ENCODE measurements at places on chromosomes 3 and 15. TPM values are rescaled to one million over a fixed set of nuclear protein-coding genes. Genes with fewer than 3 reads are reported as not detected.

DNA sequence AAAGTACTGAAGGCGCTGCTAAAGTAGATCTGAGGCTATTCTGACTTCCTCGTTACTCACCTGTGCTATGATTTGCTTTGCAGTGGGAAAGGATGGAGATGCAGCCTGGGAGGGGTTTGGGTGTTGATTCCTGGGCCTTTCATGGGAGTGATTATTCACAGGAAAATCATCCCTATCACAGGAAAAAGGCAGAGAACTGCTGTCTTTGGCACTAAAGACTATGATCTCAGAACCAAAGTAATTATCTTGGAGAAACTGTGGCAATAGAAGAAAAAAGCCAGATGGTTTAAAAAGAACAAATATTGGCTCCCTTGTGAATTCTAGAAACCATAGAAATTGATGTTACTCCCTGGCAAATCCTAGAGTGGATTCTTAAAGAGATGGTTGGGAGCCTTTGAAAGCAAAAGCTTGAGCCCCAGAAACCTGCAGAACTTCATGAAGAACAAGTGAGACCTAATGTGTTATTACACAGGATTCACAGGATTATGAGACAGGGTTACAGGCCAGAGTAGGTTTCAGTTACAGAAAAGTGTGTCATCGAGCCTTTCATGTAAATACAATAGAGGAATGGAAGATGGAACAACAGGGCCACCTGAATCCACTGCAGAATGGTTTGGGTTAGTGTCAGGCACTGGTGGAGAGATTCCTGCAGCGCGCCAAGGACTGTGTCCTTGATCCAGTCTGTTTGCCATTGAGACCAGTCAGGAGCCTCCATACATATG lies 85.7 kb downstream of the OXNAD1 start:
- no peak for DNase-seq

GRCh38 chr3:98722389-98722788 lies 40.8 kb upstream of the ST3GAL6 start:
- DNase-seq: no peak

- DNase-seq: no peak
These were observed 125.1 kb downstream of the ABI3BP start for GRCh38 chr3:100868096-100868495.

GRCh38 chr3:45545476-45545875 lies 49.1 kb upstream of the LIMD1 start:
- no peak for DNase-seq

- no peak for DNase-seq
These were observed 149.5 kb downstream of the GREM1 start for GRCh38 chr15:32867313-32867626.

- no peak for DNase-seq
These were observed 356.7 kb upstream of the UMPS start for GRCh38 chr3:124373524-124373923.

DNA sequence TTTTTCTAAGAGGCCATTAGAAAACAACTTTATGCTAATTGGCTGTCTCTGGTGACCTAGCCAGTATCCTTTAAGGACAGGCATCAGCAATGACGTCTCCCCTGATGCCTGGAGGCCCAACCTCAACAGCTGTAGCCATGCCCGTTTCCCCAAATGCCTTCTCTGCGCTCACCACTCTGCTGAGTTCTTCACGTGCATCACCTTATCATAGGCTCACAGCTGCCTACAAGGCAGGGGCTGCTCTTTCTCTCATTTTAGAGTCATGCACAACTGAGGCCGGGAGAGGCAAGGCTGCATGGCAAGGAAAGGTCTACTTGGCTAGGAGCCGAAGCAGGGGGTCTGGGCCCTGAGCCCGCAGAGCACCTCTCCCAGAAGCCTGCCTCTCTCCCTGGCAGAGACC lies 43.9 kb upstream of the SEC13 start:
- no peak for DNase-seq

- no peak for DNase-seq
These were observed 279.3 kb upstream of the RASGRP1 start for GRCh38 chr15:38843736-38844590.

- peak; percentile 99 for DNase-seq
These were observed at the start of gene RAP2B for GRCh38 chr3:153161714-153162512. TSS of gene RAP2B (plus strand) at chr3:153162226. CDS start at chr3:153162694, 468 bp downstream.

GRCh38 chr15:34362047-34362773 lies 4.8 kb downstream of the LPCAT4 start:
- DNase-seq: no peak

GRCh38 chr3:98705694-98706093 lies 57.4 kb upstream of the ST3GAL6 start:
- no peak for DNase-seq

GRCh38 chr3:59660852-59661625 lies 611.2 kb upstream of the CFAP20DC start:
- no peak for DNase-seq

- DNase-seq: no peak
These were observed 38.2 kb downstream of the TRANK1 start for GRCh38 chr3:36906504-36907149.

DNA sequence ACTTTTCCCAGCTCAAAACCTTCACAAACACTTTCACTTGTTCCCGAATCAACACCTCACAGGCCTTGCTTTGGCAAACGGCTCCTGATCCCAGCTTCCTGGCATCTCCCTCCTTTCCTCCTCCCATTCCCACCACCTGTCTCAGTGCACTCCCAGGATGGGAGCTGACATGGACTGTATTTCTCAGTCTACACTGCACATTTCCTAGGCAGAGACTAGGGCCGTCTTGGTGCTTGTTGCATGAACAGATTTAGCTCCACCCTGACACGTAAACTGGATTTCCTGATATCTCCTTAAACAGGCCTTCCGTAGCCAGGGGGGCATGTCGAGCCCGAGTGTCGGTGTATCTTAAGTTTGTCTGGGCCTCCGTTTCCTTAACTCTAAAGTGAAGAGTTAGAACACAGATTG lies 790 bp upstream of the WHAMM start:
- no peak for DNase-seq

- no peak for DNase-seq
These were observed 344.3 kb downstream of the EDEM1 start for GRCh38 chr3:5531741-5532290.

DNA sequence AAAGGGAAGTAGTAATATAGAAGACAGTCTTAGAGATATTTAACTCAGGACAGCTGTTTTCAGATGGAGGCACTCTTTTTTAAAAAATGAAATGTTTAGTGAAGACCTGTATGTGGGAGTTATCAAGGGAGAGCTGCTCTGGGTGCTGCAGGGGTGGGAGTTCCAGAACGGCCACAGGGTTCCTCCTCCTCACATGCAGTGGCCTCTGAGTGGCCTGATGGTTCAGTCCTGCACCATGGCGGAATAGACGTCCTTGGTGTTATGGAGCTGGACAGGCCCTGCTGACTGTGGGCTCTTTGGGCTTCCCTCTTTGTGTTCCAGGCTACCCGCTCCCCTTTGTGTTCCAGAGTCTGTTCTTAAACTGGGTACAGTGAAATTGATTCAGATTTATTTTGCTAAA lies 126.1 kb downstream of the CHST2 start:
- DNase-seq: no peak

DNA sequence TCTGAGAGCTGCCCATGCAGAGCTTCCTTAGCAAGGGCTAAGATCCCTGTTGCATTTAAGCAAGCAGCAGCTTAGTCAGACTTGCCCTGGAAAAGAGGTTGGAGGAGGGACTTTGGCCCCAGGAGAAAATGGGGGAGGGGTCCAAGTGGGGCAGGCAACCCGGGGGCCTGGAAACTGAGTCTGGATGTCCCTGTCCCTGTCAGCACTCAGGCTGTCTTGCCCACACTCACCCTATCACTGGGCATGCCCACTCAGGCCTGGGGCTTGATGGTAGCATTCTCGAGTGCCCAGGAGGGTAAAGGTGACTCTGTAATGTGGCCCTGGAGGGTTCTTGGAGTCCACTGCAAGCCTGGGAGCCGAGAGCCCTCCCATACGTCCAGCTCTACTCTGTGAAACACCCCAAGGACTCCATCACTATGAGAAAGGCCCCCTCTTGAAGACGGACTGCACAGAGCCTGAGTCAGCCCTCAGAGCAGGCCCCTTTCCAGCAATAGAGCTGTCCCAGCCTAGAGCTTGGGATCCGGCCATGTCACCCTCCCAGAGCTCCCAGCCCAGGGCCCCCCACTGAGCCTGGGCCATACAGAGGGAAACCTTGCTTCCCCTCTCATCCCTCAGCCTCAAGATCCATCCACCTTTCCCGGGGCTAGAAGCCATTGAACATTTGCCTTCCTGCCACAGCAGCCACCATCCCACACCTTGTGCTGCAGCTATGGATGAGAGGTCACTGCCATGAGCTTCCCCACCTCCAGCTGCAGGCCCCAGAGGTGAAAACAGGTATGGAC lies 13.4 kb downstream of the MYL3 start:
- DNase-seq: no peak

DNA sequence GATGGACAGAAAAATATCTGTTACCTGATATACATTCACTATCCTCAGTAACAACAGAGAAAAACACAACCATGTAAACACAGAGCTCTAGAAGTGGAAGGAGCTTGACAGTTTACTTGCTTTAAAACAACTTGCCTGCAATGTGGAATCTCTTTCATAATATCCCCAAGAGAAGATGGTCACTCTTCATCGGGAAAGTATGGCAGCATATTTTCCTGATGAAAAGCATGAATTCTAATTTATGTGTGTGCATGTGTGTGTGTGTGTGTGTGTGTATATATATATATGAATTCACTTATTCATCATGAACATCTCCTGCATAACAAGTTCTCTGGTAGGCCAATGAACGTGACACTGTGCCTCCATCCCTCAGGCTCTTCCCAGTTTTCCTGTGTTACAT lies 81.2 kb downstream of the EFL1 start:
- no peak for DNase-seq

DNA sequence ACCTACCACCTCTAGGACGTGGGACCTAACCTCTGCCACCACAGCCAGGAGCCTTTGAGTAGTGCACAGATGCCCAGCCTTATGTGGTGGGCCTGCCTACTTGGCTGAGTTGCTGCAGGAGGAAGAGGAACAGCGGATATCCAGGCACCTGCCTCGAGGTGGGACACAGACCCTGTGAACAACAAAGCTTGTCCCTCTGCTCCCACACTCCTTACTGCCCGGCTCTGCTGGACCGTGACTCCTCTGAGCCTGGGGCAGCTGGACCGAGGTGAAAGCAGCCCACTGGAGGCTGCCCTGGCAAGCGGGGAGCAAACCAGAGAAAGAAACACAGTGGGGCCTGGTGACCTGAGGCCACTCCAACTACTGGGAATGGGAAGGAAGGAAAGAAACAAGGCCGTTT lies 97.8 kb downstream of the SEC22A start:
- no peak for DNase-seq

- DNase-seq: no peak
These were observed 78.3 kb downstream of the NAALADL2 start for GRCh38 chr3:174937478-174937877.

The SNX22 gene
- 114 TPM for total RNA-seq

The NME9 gene
- total RNA-seq: not detected

The ZNF197 gene
- 13.8 TPM for total RNA-seq

The USF3 gene
- 15.4 TPM for total RNA-seq

The SGO1 gene
- total RNA-seq: 0.24 TPM

The XCR1 gene
- total RNA-seq: not detected

The SEMA5B gene
- total RNA-seq: 0.72 TPM
